ENCODE measurements at places on chromosomes 12 and 14.

DNA sequence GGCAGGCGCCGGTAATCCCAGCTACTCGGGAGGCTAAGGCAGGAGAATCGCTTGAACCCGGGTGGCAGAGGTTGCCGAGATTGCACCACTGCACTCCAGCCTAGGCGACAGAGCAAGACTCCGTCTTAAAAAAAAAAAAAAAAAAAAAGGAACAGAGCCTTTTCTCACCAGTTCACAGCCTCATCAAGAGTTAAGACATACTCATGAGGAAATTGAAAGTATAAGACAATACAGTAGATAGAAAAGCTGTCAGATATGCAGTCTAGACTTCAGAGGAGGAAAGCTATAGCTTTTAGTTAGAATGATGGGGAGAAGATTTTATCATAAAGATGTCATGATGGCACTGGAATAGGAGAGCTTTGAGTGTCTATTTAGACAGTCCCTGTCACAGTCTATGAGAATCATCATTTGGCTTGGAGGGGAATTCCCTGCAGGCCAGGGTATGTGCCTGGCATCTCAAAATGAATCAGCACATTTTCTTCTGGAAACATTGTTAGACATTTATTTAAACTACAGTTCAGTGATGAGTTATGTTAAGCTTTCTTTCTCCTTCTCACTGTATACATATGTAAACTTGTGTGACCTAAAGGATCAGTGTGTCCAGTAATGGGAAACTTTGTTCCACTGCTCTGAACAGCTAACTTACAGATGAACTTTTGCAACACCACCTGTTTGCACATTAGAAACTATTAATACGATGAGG, 2.9 kb upstream of the RAB35 start:
- DNase-seq: peak; percentile 58

- no peak for DNase-seq
These were observed 27.1 kb downstream of the KRT18 start for GRCh38 chr12:52975820-52976573.

DNA sequence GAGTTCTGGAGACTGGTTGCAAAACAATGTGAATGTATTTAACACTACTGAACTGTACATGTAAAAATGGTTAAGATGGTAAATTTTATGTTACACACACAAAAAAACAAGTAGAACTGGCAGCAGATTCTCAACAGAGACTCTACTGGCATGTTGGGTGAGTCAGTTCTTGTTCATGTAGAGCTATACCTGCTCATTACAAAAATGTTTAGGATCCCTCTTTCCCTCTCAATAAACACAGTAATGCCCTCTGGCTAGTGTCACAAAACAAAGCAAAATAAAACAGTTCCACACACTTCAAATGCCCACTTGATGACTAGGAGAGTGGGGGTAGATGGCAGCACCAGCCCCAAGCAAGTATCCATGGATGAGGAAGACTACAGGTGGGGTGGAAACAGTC, 13.7 kb upstream of the ZNF740 start:
- DNase-seq: no peak

GRCh38 chr12:116104167-116104767, 173.2 kb downstream of the MED13L start:
- DNase-seq: no peak

DNA sequence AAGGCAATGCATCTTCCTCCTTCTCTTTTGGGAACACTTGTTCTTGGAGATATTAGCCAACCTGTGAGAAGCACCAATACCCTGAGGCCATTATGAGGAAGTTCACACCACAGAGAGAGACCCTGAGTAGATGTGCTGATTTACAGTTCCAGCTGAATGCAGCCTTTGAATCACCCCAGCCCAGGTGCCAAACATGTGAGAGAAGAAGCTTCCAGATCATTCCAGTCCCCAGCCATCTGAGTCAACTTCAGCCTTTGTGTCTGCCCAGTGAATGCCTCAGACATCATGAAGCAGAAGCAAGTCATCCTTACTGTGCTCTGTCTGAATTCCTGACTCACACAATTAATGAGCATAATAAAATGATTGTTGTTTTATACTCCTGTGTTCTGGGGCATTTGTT, 25.1 kb downstream of the C12orf42 start:
- DNase-seq: no peak

- no peak for DNase-seq
These were observed 165.3 kb upstream of the PRMT8 start for GRCh38 chr12:3325736-3326135.

DNA sequence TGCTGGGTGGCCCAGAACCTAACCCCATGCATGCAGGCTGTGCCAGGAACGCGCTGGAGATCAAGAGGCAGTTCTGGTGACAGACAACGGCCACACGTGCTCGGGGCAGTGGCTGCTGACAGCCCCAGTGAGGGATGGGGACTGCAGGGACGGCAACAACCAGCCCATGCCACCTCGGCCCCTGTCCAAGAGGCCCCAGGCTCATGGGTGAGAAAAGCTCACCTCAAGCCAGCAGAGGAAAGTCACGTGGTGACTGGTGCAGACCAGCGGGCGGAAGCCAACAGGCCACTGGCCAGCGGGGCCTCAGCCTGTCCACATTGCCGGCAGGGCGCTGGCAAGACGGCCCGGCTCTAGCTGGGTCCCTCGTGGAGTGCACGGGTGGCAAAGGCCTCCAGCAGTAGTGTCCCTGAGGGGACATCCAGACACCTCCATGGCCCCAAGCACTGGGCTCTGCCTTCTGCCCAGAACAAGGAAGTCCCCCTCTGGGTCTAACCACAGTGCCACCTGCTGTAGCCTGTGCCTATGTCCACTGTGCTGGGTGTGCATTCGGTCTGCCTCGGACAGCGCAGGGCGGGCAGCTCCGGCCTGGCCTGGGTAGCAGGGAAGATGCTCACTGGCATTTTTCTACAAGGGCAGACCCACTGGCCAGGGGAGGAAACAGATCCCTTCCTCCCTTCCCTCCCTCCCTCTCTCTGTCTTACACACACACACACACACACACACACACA, 134.1 kb downstream of the NCOR2 start:
- DNase-seq: no peak

DNA sequence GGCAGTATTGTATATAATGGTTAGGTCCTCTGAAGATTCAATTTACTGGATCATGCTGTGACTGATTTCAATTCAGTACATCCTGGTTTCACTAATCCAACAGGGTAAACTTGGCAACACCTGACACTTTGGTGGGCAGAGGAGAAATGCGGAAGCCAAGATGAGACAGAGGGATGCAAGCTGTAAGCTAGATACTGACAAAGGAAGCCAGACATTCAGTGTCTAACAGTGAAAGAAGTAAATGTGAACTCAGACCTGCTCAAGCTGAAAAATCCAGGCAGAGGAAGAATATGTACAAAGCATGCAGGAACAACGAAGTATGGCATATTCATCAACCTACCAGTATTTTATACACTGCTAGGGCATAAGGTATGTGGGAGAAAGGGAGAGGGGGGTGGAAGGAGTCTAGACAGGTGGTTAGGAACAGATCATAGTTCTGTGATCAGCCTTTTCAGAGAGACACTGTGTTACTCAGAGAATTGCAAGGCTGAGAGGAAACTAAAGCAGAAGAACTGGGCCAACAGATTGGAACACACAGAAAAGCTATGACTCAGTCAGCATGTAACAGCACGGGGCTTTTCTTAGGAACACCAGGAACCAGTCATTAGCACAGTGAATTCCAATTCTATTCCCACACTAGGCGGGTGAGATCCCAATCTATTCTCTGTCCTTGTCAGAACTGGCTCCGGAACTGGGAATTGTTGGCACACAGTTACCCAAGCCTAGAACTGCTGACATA, 40.3 kb downstream of the NELL2 start:
- no peak for DNase-seq

DNA sequence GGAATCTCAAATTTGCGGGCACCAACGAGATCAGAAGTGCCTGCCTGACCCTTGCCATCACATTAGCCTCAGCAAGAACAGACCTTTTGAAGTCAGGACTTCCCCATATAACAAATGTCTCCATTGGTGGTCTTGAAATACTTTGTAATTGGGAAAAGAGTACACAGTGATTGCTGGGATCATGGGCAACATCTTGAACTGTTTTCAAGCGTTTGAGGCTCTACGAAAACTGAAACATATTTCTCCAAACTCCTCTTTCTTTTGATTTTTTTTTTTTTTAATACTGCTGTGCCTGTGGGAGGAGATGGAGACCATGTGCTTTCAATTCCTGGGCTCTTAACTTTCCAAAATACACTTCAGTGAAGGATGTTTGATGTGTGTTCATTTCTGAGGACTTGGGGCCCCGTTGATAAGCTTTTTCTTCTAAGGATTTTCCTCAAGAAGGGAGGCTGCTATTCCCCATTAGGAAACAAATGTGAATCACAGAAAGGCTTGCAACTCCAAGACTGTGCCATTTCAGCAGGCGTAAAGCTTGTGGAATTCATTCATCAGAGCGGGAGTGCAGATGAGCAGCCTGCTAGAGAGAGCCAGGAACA, 94.5 kb downstream of the TMEM132C start:
- DNase-seq: no peak

DNA sequence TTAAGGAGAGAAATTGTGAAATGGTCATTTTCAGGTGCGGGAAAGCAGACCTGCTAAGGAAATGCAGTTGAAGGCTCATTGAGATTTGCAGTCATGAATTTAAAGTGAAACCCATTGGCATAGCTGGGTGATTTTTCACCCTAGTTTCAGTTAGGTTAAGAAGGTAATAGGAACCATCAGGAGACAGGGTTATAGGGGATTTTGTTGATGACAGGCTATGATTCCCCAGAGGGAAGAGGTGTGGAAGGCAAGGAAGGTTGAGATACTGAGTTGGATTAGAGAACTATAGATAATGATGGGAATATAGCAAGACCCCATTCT, 22.7 kb upstream of the BMAL2 start:
- no peak for DNase-seq

- DNase-seq: no peak
These were observed 2.7 kb upstream of the SIVA1 start for GRCh38 chr14:104750056-104750752.

- no peak for DNase-seq
These were observed 54.7 kb downstream of the PITPNM2 start for GRCh38 chr12:123096182-123096581.

DNA sequence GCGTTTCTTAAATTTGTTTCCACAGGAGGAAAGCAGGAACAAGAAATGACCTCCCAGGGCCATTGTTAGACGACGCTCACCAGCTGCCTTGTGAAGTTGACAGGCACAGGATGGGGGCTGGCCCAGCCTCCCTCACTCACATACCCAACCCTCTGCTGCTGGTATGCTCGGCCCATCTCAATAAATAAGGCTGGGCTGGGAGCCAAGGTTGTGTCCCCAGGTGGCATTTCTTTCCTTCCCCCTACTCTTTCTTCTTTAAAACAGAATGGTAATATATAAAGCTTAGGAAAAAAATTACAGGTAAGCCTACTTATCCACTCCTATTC, 93.0 kb downstream of the ACTN1 start:
- no peak for DNase-seq

- DNase-seq: no peak
These were observed 1.6 kb upstream of the C12orf71 start for GRCh38 chr12:27083861-27084394.

- DNase-seq: no peak
These were observed 93.6 kb downstream of the TXNDC16 start for GRCh38 chr14:52458721-52459085.

GRCh38 chr12:89682284-89682683, 26.4 kb downstream of the ATP2B1 start:
- no peak for DNase-seq

DNA sequence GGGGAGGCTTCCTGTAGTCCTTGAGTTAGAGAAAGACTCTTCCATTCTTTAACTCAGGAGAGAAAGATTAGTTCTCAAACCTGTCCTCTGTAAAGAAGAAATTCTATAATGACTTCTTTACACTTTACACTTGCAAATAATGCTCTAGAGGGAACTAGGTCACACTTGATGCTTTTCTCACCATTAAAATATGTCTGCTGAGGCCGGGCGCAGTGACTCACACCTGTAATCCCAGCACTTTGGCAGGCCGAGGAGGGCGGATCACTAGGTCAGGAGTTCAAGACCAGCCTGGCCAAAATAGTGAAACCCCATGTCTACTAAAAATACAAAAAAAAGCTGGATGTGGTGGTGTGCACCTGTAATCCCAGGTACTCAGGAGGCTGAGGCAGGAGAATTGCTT, 6.3 kb downstream of the NTN4 start:
- DNase-seq: no peak

- DNase-seq: no peak
These were observed 393.2 kb downstream of the BCAT1 start for GRCh38 chr12:24555730-24556129.

DNA sequence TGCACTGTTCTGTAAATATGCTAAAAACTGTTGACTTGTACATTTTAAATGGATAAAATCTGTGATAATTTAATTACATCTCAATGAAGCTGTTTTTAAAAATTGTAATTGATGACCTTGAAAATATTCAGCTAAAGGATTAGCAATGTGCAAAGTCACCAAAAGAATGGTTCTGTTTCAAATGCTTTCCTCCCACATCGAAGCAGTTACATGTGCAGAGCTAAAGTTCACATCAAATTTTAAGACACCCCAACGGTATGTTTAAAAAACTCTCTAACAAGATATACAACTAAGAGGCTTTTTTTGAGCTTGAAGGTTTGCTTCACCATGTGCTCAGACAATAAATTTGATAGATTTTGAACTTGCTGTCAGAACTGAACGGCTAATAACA, 114.6 kb upstream of the KRAS start:
- no peak for DNase-seq

- no peak for DNase-seq
These were observed 132.8 kb upstream of the CCND2 start for GRCh38 chr12:4140581-4141301.

DNA sequence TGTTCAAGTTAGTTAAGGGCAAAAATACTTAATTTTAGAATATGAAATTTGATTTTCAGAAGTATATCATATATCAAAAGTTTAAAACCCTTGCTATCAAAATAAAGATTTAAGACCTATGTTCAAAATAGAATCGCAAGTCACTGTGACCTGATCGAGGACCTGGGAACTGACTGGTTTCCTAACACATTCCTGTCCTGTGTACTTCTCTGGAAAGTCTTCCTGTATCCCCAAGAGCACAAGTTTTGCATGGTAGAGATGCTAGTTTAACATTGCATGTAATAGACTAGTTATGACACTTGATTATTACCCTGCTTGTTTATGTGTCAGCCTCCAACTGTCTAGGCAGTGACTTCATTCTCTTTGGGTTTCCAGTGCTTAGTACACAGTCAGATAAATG, 30.3 kb downstream of the BCAT1 start:
- no peak for DNase-seq

GRCh38 chr14:87343652-87344051, 649.3 kb downstream of the GALC start:
- DNase-seq: no peak

GRCh38 chr12:64304571-64304970, 82.5 kb upstream of the KICS2 start:
- DNase-seq: no peak

DNA sequence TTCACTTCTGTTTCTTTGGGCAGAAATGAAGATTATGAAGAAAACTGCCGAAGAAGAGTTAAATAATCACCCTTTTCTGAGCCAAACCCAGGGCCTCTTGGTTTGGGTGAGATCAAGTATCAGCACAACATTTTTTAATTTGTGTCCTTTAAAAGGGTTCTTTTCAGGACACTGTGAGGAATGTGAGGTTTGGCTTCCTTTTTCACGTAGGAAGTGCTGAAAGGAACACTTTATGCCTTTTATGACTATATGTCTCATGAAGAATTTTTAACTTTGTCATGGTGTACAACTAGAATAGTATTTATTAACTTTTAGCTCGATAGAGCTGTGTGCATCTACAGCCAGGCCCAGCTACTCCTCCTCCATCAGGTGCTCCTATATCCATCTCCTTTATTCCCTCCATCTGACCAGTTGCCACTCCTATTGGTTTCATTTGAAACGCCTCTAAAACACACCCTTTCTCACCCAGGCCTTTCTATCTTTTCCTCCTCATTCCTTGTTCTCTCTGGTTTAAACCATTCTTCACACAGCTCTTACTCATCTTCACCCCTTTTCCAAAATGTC, 103.6 kb upstream of the LRIG3 start:
- DNase-seq: no peak

All from SJSA1 (cell line).